ENCODE measurements at places on chromosomes 5 and 9. TPM values are rescaled to one million over a fixed set of nuclear protein-coding genes. Genes with fewer than 3 reads are reported as not detected.

Gene CDX1
- total RNA-seq, result not detected

Gene IL9
- not detected for total RNA-seq

Gene COL15A1
- 0.04 TPM for total RNA-seq

Gene PCDHA4
- total RNA-seq, result 1.5 TPM

Gene EIF4EBP3
- total RNA-seq, result not detected

Gene PCDHA5
- total RNA-seq, result 1.3 TPM

Gene C9orf153
- 1.9 TPM for total RNA-seq

DNA sequence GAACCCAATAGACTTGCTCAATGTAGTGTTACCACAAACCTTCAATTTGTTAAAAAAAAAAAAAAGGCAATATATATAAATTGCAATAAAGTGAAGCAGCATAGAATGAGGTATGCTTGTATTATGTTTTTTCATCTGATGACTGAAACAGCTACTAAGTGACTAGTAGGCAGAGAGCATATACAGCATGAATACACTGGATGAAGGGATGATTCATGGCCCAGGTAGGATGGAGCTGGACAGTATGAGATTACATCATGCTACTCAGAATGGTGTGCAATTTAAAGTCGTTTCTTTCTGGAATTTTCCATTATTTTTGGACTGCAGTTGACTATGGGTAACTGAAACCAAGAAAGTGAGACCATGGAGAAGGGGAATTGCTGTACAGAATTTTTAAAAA is 161.2 kb downstream of the GNA14 start:
- DNase-seq, result peak; percentile 35

GRCh38 chr5:134813827-134814226 is 31.9 kb upstream of the C5orf24 start:
- DNase-seq, result no peak

- peak; percentile 86 for DNase-seq
Measured at GRCh38 chr5:140311011-140311467, 8.1 kb upstream of the PFDN1 start.

DNA sequence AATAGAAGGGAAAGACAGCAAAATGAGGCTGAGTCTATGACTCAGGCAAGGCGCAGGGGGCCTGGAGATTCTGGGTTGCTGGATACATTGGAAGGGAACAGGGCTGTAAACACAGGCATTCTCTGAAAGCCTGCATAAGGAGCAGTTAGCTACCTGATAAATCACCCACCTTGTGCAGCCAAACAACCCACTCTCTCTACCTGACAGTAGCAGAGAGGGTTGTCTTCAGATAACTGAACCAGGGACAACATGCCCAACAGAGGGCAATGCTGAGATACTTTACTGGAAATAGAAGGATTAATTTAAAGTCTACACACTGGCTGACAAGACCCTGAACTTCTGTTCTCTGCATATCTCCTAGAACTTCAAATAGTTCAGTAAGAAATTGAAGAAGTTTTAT is 161.6 kb downstream of the KCTD16 start:
- DNase-seq, result peak; percentile 5

DNA sequence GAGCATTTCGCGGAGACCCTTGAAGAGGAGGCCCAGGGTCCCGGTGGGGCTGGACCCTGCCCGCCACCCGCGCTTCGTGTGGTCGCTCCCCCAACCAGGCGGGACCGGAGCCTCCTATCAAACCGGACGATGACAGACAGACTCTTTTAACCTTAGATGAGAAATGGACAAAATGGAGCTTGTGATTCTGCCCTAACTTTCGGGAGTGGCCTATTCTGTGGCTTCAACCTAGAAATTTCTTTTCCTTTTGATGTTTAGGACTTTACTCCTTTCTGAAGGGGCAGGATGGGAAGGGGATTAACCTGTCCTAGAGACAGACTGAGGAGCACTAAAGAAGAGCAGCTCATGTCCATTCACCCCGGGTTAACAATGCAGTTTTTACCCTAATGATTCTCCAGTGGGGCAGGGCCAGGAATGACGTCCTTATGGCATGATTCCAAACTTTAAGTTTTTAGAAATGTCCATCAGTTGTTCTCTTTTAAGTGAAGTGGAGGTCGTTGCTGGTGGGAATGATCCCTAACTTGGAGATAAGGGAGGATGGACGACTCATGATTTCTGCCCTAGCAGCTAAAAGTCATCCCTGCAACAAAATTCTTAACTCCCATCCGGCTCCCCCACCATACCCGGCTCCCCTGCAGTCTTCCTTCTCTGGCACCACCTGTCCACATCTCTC is 1.0 kb downstream of the NIPSNAP3A start:
- DNase-seq, result peak; percentile 19

DNA sequence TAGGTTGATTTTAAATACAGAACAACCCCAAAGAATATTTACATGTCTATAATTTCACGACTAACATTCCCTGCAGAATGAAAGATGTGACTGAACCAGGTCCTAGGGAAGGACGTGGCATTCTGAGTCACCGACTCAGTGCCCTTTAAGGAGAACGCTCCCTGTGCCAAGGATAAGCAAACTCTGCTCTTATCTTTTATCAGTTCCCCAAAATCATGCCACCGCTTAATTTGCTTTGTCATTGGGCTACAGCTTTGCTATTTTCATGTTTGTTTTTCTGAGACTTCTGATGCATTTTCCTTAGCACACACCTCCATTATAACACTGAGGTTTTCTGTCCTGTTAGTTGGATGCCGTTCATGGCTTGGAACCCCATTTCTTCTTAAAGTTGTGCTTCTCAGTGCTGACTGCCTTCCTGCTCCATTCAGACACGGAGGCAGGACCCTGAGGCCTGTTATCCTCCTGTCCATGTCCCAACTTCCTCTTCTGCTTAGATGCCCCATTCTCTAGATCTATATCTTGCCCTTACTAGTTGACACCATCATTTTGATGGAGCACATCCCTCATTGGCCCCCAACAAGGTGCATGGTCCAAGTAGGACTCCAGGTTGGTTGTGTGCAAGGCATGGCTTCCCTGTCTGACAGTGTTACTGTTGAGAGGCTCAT is 11.2 kb upstream of the SEMA4D start:
- DNase-seq, result no peak

GRCh38 chr9:111161015-111161415 is 122.7 kb upstream of the LPAR1 start:
- peak; percentile 62 for DNase-seq

DNA sequence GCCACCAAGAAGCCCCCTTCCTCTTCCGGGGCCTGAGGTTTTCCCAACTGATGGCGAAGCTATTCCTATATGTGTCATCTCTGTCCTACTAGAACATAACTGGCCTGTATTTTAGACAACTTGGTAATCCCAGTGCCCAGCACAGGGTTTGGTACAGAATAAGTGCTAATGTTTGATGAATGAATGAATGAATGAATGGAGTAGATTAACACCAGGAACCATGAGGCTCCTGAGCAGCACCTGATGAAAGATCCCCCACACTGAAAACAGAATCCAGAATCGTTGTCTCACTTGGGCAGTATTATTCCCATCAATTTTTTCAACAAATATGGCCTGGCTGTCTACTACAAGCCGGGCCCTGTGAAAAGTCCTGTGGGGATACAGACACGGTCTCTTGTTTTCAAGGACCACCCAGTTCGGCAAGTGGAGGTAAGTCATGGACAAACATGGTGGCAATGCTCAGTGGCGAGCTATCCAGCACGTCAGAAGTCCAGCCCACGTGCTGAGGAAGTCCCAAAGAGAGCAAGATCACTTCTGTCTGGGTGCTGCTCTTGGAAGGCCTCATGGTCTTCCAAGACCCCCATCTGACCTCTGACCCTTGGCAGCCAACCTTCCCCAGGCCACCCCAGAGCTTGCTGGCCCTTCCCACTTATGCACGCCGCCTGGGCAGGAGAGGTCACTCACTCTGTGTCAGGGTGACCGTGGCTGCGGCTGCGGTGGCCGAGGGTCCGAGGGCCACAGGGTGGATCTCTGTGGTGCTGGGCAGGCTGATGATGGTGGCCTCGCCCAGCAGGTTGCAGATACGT is 1.0 kb downstream of the NAIF1 start:
- no peak for DNase-seq

DNA sequence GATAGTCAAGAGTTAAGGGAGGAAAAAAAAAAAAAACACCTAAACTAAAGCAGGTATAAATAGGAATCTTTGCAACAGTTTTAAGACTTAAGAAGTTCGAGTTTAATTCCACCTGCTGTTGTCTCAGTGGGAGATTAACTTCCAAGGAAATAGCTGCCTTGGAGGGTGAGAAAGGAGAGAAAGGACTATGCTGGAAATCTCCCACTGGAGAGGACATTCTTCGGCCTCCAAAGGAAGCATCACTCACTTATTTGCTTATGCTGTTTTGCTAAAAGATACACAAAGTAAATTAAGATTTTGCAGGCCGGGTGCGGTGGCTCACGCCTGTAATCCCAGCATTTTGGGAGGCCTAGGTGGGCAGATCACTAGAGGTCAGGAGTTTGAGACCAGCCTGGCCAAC is 317.9 kb upstream of the MPDZ start:
- no peak for DNase-seq

- DNase-seq, result no peak
Measured at GRCh38 chr5:133728475-133728874, 116.1 kb upstream of the FSTL4 start.

- DNase-seq, result no peak
Measured at GRCh38 chr5:57447658-57448057, 35.0 kb downstream of the ACTBL2 start.

DNA sequence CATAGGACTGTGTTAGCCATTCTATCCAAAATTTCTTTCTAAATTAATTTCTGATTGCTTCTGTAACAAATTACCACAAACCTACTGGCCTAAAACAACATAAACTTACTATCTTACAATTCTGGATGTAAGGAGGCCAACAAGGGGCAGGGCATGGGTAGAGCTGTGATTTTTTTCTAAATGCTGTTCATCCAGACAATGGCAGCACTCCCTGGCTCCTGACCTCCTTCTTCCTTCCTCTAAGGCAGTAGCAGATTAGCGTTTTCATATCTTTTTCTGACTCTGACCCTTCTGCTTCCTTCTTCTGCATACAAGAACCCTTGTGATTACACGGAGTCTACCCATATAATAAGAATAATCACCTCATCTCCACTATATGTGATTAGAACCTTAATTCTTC is 1005.8 kb downstream of the CDH12 start:
- DNase-seq, result no peak

GRCh38 chr5:97979740-97980139 is 793.7 kb upstream of the RGMB start:
- no peak for DNase-seq

DNA sequence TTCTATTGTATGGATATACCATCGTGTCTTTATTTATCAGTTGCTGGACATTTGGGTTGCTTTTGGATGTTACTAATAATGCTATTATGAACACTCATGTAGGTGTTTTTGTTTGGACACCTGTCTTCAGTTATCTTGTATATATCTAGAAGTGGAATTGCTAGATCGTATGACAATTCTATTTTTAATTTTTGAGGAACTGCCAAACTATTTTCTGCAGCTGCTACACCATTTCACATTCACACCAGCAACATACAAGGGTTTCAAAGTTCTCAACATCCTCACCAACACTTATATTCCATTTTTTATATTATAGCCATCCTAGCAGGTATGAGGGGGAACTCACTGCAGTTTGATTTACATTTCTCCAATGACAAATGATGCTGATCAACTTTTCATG is 324.6 kb downstream of the CAAP1 start:
- DNase-seq, result no peak

GRCh38 chr9:98887918-98888510 is 55.7 kb upstream of the COL15A1 start:
- DNase-seq, result peak; percentile 58

DNA sequence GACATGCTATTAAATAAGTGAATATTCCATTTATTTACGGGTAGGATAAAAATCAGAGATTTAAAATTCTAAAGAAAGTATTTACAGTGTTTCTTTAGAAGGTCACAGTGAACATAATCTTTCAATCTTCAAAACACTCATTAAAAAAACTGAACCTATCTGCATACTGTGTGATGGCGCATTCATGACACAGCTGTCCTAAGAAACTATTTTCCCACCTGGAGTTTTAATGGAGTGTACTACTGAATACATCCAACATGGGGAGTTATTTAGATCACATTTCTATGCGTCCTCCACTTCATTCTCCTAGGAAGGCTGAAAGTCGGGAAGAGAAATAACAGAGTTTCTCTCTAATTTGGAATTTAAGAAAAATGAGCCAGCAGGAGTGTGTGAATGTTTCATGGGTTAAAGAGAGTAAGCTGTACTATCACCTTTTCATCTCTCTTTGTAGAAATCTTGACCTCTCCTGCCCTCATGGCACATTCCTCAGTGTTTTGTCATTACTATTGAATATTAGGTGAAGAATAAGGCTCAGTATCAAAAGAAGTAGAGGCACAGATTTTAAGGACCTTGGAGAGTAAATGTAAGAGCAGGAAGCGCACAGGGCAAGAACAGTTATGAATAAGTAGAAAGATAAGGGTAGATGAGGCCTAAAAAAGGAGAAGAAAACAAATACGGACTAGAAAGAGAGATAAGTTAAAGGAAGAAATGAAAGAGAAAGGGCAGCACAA is 551.2 kb upstream of the TUSC1 start:
- DNase-seq, result no peak

DNA sequence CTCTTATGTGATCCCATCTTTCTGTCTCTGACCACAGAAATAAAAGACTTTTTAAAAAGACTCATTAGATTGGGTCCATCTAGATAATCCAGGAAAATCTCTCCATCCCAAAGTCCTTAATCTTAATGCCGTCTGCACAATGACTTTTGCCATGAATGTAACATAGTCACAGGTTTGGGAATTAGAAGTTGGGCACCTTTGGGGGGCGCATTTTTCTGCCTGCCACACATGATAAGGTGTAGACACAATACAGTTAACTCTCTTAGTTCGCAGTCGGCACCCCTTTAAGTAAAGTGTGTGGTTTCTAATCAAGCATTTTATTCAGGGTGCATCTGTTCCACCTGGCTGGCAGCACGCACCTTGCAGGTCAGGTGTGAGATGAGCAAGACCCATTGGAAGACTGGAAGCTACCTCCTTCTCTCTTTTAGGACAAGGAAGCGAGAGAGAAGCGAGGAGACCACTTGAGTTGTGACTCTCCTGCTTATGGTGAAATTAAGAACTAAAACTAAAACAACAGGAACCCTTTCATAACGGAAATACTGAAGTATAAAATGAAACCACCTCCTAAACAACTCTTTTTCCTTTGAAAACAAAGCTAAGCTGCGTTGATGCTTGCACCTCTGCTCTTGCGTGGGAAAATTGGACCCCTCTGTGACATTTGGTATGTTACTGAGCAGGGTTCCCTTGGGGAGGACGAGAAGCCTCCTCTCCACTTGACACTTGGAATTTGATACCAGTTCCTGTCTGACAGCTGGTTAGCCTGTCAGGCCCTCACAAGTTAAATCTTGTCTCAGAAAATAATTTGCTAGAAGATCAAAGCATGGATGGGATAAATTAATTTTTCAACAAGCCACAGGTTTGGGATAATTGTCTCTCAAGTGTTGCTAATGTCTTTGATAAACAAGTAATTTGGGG is 304.6 kb upstream of the DMRT1 start:
- DNase-seq, result no peak

- DNase-seq, result no peak
Measured at GRCh38 chr9:18366184-18366583, 107.8 kb upstream of the ADAMTSL1 start.

Data from PC-3 (cell line).